ENCODE measurements at places on chromosomes 2 and 18. TPM values are rescaled to one million over a fixed set of nuclear protein-coding genes. Genes with fewer than 3 reads are reported as not detected.

Gene SP5
- total RNA-seq, result 5.0 TPM

Gene CAPN14
- 0.09 TPM for total RNA-seq

Gene LCT
- not detected for total RNA-seq

Gene UGT1A8
- total RNA-seq, result not detected

Gene REL
- total RNA-seq, result 6.7 TPM

Gene REG3A
- total RNA-seq, result not detected

- H3K27me3 ChIP-seq, result no peaks in the 10 kb centered on the region
- DNase-seq, result no peak
- no peak overlapping the region for H3K27ac ChIP-seq
- H3K4me3 ChIP-seq, result no peak overlapping the region
Measured at GRCh38 chr2:162277381-162277780, 34.1 kb upstream of the FAP start.

- H3K4me1 ChIP-seq, result peaks cover 9% of the 10 kb centered on the region
- no peaks in the 10 kb centered on the region for H3K36me3 ChIP-seq
- peaks cover 21% of the 10 kb centered on the region for H3K27me3 ChIP-seq
- no peak overlapping the region for H3K27ac ChIP-seq
- no peak overlapping the region for H3K4me3 ChIP-seq
- no peak for DNase-seq
Measured at GRCh38 chr2:28522481-28522880, 26.6 kb downstream of the PLB1 start.

GRCh38 chr2:168365094-168365621 is 90.9 kb upstream of the CERS6 start:
- no peaks in the 10 kb centered on the region for H3K27me3 ChIP-seq
- no peak overlapping the region for H3K27ac ChIP-seq
- no peaks in the 10 kb centered on the region for H3K4me1 ChIP-seq
- no peak overlapping the region for H3K4me3 ChIP-seq

DNA sequence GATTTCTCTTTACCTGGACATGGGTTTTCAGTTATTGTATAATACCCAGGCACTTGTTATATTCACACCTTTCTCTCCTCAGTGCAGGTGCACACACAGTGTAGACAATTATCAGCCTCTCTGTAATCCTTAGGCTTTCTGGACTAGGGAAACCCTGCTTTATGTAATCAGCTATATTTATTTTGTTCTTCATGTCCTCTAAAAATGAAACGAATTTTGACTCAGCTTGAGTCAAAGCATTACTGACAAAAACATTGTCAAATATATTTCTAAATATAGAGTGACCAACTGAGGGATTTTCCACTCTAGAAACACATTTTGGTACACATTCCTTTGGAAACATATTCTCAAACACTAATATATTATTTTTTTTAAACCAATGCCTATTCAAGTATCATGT is 144.8 kb upstream of the GULP1 start:
- DNase-seq, result no peak
- no peaks in the 10 kb centered on the region for H3K36me3 ChIP-seq
- H3K4me3 ChIP-seq, result no peak overlapping the region
- H3K4me1 ChIP-seq, result no peaks in the 10 kb centered on the region
- H3K27me3 ChIP-seq, result no peaks in the 10 kb centered on the region

- H3K27ac ChIP-seq, result no peak overlapping the region
- H3K36me3 ChIP-seq, result no peaks in the 10 kb centered on the region
- peak; percentile 94 for DNase-seq
- H3K27me3 ChIP-seq, result peaks cover 3% of the 10 kb centered on the region
- peaks cover 24% of the 10 kb centered on the region for H3K4me1 ChIP-seq
Measured at GRCh38 chr2:241844066-241844728, 14.5 kb downstream of the PDCD1 start.

GRCh38 chr2:155662224-155662623 is 670.3 kb downstream of the NR4A2 start:
- H3K27me3 ChIP-seq, result no peaks in the 10 kb centered on the region
- no peak for DNase-seq
- no peaks in the 10 kb centered on the region for H3K36me3 ChIP-seq
- no peak overlapping the region for H3K27ac ChIP-seq
- no peak overlapping the region for H3K4me3 ChIP-seq
